ENCODE measurements at places on chromosomes 12 and 14. TPM values are rescaled to one million over a fixed set of nuclear protein-coding genes. Genes with fewer than 3 reads are reported as not detected.

SMCO2 gene
- not detected for total RNA-seq

TMEM121 gene
- 2.1 TPM for total RNA-seq

PTPRB gene
- total RNA-seq, result 38.7 TPM

LTB4R2 gene
- 0.71 TPM for total RNA-seq

RITA1 gene
- 17.9 TPM for total RNA-seq

LRTM2 gene
- not detected for total RNA-seq

ZDHHC22 gene
- total RNA-seq, result not detected

PPFIA2 gene
- total RNA-seq, result 0.82 TPM

ABCC9 gene
- 81.8 TPM for total RNA-seq

SRRM4 gene
- 0.19 TPM for total RNA-seq

FOXN3 gene
- 120 TPM for total RNA-seq

RASSF8 gene
- total RNA-seq, result 33.7 TPM

CARMIL3 gene
- total RNA-seq, result 0.11 TPM

SERPINA3 gene
- total RNA-seq, result 45.5 TPM

Measured in left ventricle myocardium inferior (tissue), 1 donor.